ENCODE measurements at places on chromosomes 6 and 20. TPM values are rescaled to one million over a fixed set of nuclear protein-coding genes. Genes with fewer than 3 reads are reported as not detected.
A peak's percentile ranks its signal among the peaks of the same experiment; 100 is the strongest.

DNA sequence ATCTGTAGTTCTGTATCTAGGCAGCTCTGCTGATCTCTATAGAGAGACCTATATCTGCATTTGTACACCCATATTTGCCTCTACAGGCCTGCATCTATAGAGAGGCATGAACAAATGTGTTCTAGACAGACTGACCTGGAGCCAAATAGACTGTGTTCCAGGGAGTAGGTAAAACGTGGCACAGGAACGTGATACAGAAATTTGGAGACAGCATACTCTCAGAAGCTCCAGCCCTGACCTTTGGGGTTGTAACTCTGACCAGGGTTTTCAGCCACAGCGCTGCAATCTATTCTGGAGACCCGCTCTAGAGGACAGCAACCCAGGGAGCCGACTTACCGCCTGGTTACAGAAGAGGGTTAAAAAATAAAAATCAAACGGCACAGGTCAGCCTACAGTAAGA is 983 bp downstream of the RBBP9 start:
- DNase-seq, result no peak

The TPX2 gene
- 101 TPM for total RNA-seq

GRCh38 chr20:30167540-30167939 is 1089.9 kb upstream of the DEFB115 start:
- DNase-seq, result no peak

GRCh38 chr6:157194643-157195042 is 128.7 kb downstream of the TMEM242 start:
- no peak for DNase-seq

DNA sequence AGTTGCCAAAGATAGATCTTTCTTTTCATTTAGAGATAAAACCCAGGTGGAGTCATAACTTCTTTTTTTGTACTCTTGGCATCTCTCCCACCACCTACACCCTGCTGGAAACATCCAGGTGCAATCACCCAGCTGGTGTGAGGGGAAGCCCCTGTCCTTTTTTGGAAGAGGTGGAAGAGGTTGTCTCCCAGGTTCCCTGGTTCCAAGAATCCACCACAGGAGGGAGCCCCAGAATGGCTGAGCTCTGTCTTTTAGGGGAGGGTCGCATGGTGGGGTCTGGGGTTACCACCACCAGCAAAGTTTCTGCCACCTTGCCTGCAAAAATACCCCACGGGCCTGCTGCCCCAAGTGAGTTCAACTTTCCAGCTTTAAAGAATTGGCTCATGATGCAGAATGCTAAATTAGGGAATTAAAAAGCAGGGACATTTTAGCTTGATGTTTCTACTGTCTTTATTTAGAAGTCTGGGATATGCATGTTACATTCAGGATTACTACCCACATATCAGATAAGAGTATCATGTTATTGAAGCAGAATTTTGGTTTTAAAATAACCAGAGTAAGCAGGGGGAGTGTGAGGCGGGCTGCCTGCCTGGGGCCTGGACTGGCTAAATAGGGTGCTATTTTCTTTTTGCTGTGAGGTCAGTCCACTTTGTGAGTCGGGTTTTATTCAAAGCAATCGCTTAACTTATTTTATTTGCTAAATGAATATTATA is 11.0 kb downstream of the SMOC2 start:
- DNase-seq, result no peak

The UNC5CL gene
- total RNA-seq, result 1.1 TPM

The EYS gene
- 0.13 TPM for total RNA-seq

The HFE gene
- total RNA-seq, result 8.7 TPM

DNA sequence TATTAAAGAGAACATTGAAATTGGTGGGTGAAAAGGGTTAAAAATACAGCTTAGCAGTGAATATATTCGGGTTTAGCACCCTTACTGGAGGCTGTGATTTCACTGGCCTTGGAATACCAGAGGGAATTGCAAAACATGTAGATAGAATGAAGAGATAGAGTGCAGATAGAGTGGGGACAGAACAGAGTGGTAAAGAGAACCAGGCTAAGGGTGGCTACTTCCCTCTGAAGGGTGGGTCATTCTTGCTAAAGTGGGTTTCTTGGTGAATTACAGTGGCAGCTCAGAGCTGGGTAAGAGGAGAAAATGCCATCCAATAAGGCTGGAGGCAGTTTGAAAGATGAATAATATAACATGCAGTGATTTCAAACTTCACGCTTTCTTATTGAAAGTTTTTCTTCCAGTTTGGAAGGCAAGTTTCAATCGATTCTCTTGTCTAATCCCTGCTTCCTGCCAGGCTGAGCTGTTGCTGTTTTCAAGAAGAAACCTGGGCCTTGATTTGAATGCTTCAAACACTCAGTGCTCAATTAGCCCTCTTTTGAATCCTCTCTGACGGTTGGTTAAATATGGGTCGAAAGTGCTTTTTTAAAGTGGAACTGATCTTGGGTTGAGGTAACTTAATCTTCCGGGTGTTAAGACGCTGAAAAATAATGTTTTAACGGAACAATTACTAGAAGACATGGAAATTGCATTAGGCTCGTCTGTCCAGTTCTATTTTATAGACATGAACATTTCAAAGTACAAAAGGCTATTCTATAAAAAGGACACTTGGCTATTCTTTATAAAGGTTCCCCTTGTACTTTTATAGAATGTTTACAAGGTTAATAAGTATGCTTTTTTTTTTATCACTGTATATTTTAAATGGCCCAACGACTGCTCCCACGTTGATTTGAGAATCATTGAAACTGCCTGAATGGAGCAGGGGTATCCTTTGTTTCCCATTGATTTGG is 203.3 kb downstream of the BCAS1 start:
- peak; percentile 94 for DNase-seq

DNA sequence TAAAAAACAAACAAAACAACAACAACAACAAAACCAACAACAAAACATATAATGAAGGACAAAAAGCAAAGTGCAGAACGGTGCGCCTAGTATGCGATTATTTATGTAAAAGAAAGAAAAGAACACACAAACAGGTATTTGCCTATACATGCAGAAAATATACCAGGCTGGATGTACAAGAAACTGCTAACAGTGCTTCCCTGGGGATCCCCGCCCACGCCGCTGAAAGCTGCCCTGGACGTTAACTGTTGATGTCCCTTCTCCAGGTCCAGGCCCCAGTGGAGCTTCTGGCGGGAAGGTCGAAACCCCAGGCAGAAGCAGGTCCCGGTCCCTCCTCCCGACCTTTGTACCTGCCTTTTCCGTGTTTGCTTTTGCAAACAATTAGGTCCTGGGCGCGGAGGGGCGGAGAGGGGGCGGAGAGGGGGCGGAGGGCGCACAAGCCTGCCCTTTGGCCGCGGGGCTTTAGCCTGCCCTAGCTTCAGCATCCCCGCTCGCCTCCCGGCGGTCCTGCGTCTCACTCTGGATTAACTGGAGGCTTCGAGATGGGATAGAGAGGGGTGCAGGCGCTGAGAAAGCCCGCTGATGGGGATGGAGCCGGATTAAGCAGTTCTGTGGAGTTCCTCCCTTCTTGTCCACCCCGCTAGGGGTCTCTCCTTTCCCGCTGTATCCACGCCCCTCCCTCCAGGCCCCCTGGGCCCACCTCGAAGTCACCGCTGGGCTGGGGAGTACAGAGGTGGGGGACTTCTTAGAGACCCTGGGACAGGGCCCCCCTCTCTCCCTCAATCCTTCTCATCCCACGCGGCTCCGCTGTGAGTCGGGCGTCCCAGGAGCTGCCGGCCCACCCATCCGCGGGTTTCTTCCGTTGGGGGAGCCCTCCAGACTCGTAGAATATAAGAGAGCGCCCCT is 8.2 kb upstream of the AHCY start:
- peak; percentile 85 for DNase-seq

The IL17A gene
- total RNA-seq, result not detected

DNA sequence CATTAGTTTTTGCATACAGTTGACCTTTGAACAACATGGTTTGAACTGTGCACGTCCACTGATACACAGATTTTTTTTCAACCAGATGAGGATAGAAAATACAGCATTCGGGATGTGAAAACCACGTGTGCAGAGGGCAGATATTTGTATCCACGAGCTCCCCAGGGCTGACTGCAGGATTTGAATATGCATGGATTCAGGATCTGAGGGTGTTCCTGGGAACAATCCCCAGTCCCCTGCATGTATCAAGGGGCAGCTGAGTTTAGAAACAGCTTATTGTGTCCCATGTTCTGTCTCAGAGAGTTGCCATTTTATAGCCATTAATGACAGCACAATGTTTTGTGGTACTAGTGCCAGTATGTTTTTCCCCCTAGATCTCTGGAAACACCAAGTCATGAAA is 53.6 kb downstream of the CD164 start:
- no peak for DNase-seq

The PTK6 gene
- total RNA-seq, result 31.1 TPM

GRCh38 chr6:170290296-170291128 is at the start of gene DLL1:
Gene DLL1 (minus strand): TSS chr6:170291078. CDS start chr6:170290139, 939 bp downstream.
- no peak for DNase-seq

The GMNN gene
- total RNA-seq, result 43.3 TPM

DNA sequence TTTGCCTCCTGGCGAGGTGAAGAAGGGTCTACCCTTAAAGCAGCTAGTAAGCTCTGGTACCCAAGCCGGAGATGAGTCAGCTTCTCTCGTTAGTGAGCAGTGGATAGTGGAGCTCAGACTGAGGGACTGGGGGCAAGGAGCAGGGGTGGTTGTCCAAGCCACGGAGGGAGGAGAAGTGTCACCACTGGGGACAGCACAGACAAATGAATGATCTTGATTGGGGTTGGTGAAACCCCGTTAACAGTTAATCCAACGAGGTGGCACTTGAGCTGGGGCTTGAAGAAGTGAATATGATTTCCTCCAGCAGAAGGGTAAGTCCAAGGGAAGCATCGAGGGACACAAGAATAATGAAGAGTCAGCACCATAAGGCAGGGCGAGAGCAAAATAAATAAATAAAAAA is 43.0 kb downstream of the JARID2 start:
- no peak for DNase-seq

- no peak for DNase-seq
These were observed 86.8 kb downstream of the SASH1 start for GRCh38 chr6:148429423-148429822.

The COL20A1 gene
- total RNA-seq, result 0.33 TPM

DNA sequence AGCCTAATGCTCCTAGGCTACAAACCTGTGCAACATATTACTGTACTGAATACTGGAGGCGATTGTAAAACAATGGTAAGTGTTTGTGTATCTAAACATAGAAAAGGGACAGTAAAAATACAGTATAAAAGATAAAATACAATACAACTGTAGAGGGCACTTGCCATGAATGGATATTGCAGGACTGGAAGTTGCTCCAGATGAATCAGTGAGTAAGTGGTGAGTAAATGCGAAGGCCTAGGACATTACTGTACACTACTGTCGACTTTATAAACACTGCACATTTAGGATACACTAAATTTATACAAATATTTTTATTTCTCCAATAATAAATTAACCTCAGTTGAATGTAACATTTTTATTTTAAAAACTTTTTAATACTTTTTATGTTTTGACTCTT is 485.0 kb downstream of the MMUT start:
- DNase-seq, result no peak

The DBNDD2 gene
- total RNA-seq, result 66.6 TPM

DNA sequence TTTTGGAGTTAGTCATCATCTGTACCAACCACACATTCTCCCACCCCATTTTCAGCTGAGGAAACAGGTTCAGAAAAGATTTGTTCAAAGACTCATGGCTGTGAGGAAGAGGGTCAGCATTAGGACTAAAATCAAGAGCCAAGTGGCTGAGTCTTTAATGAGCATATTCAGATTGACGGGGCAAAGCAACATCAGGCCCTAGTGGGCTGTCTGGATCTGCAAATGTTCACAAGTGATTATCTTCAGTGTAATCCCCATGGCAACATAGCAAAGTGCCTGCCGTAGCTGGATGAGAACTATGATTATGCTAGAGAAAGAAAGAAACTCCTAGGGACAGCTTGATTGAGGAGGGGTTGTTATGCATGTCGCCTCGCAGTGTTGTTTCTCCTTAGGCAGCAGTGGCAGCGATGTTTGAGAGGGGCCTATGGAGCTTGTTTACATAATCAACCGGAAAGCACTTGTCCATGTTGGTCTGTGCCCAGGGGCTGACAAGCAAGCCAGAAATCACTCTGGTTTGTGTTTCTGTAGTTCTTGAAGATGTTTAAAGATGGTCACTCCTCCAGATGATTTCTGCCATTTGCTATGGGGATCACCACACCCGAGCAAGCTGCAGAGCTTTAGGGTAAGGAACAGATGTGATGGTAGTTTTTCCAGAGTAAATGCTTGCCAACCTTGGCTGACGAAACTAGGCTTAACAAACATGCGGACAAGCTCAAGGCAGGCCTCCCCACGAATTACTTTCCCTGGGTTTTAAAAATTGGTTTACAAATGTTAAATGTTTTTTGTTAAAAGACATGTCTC is 124.3 kb upstream of the MLIP start:
- no peak for DNase-seq

GRCh38 chr6:148491638-148492251 is 149.1 kb downstream of the SASH1 start:
- no peak for DNase-seq

DNA sequence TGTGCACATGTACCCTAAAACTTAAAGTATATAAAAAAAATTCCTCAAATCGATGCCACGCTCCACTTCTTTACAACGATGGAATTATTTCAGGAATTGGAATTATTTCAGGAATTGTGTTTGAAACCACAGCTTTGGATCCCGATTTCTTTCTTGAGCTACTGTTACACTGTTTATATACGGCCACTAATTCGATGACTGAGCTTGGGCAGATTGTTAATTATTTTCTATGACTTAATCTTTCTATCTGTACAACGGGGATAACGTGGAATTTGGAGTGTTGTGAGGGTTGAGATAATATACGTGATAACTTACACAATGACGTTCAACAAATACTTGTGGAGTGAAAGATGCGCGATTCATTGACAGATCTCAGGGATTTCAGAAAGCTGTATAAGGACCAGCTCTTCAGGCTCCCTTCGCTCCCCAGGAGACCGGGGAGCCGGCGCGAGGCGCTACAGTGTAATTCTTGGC is 171.3 kb downstream of the SLC16A10 start:
- no peak for DNase-seq

- no peak for DNase-seq
These were observed 11.5 kb upstream of the BAK1 start for GRCh38 chr6:33591424-33592032.

The NOP56 gene
- 365 TPM for total RNA-seq

The RAET1G gene
- total RNA-seq, result not detected

The TRIM31 gene
- 119 TPM for total RNA-seq

DNA sequence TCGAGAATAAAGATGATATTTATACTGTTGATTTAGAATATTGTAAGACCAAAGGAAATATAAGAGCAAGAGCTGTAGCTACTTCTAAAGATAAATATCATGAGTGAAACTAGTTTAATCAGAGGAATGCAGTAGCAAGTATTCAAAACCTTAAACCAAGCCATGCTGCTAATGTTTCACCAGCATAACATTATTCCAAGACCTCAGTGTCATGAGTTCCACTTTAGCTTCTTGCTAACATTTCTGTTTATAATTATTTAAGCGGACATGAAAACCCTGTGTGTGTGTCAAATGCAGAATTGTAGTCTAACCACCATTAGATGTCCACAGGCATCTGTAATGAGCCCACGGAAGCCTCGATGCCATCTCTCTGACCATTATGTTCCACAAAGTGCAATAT is 752.6 kb upstream of the MARCKS start:
- no peak for DNase-seq

The MYL9 gene
- total RNA-seq, result 0.76 TPM

Measured in HT-29 (cell line).